ENCODE measurements at places on chromosomes 1 and 21.

GRCh38 chr1:48775831-48776392 is 779 bp downstream of the BEND5 start:
- DNase-seq = no peak

GRCh38 chr1:86335916-86336315 is 60.2 kb downstream of the ODF2L start:
- DNase-seq = no peak

DNA sequence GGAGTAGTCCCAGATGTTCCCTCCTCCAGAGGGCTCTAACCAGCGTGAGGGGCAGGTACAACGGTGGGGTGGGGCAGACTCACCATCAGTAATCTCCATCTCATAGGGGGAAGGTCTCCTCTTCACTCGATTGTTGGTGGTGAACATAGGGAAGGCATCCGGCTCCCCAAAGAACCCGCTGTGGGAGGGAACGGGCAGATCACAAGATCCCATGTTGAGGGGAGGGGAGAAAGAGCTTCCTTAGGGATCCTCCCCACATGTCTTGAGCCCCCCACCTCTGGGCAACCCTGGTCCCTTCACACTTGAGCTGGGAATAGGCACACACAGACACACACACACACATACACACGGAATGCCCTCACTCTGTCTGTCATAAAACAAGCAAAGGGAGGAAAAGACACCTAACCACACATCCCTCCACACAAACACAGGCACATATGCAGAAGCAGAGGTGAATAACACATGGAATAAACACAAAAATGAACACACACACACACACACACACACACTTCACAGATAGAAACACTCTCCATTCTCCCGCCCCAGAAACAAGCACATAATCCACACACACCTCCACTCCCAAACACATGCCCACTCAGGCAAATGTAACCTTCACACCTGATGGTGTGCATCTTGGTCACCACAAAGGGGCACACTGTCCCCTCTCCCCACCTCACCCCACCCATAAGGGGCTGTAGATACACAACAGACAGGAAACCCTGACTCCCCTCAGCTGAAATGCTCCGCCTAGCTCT is 7.9 kb downstream of the TAL1 start:
- no peak for DNase-seq

DNA sequence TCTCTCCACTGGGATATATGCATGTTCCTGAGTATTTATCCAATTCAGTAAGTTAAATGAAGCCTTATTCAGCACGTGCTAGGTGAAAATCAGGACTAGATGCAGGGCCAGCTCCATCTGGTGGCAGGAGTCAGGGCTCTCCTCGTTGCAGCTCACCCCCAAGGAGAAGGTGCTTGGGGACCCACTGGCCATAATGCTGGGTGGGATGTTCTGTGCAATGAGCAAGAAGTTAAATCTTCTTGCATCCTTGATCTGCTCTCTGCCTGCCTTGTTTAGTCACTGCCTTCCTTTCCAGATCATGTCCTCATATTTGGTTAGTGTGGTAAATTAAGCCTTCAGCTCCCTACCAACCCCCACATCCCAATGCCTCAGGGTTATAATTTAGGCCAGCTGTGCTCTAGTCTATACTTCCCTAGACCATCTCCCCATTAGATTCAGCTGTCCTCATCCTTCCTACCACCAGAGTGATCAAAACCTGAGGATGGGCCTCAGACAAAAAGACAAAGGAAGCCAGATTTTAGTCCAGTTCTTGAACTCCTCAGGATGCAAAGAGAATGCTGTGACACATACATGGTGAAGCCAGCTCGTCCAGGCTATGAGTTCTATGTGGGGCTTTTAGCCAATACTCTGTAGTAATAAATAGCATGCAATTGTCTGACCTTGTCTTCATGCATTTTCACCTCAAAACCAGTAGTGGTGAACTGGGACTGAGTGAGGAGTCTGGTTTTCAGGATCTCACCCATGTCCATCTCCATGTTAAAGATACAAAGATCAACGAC is 55.9 kb downstream of the SEC16B start:
- DNase-seq = no peak

GRCh38 chr1:35316264-35316663 is 47.8 kb downstream of the ZMYM4 start:
- no peak for DNase-seq

DNA sequence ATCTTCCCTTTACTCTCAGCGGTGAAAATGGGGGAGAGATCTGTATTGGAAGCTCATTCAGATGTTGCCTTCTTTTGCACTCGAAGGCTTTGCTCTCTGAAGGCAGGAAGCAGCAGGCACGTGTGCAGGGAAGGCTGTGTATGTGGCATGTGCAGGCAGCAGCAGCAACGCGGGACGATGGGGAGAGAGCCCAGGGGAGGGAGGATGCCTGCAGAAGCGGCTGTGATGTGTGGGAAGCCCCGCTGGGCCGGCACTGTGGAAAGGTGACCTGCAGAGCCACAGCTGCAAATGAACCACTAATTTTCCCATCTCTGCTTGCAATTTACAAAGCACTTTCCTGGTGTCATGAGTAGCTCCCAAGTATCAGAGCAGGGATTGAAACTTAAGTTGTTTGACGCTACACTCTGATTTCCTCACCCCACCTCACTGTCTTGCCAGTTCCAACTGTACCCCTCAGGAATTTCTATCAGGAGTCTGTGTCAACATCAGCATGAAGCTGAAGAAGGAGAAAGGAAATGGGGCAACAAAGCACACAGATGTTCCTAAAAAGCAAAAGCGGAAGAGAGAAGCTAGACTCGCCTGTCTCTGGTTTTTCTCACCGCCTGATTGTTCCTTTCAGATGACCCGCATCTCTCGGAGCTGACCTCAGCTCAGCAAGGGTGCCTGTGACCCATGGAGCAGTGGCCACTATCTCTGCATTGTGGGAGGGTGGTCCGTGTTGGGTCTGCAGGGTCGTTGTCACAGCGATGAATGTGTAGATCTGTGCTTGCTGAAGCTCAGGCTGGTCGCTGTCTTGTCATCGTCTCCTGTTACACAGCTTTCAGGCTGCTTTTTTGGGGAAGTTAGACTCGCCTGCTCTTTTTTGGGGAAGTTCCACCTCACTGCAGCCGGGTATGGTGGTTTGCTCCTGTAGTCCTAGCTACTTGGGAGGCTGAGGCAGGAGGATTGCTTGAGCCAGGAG is 156.1 kb downstream of the KIF26B start:
- DNase-seq = no peak

DNA sequence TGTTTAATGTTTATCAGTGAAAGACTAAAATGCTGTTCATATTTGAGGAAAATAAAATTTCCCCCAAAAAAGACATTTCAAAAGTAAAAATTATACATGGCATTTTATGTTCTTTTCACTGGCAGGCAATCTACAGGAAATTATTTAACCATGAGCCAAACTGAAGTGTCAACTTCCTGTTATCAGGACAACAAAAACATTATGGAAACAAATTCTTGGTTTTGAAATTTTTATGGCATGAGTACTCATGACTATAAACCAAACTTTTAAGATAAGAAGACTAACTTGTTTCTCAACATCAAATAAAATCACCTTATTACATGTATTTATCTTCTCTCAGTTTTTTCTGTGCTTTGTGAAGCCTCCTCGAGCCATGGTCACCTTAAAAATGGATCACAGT is 698.6 kb downstream of the LTN1 start:
- DNase-seq = no peak
